ENCODE measurements at places on chromosomes 5 and 9.

DNA sequence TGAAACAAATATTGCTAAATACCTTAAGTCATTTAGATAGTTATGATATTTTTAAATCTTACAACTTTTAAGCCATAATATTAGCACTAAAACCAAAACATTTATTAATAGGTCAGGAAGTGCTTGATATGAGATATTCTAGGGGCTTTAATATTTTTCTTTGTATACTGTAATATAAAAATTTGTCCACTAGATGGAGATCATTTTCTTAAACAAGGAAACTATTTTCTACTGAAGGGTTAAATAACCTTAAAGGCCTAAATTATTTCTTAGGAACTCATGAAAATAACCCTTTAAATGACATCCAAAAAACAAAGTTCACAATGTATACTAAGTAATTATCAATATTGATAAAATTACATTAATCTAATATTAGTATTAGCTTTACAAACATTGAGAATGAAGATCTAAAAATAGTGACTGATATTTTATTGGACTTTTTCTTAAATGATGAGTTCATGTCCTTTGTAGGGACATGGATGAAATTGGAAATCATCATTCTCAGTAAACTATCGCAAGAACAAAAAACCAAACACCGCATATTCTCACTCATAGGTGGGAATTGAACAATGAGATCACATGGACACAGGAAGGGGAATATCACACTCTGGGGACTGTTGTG is 635.7 kb downstream of the RAB3C start:
- no peak for DNase-seq

DNA sequence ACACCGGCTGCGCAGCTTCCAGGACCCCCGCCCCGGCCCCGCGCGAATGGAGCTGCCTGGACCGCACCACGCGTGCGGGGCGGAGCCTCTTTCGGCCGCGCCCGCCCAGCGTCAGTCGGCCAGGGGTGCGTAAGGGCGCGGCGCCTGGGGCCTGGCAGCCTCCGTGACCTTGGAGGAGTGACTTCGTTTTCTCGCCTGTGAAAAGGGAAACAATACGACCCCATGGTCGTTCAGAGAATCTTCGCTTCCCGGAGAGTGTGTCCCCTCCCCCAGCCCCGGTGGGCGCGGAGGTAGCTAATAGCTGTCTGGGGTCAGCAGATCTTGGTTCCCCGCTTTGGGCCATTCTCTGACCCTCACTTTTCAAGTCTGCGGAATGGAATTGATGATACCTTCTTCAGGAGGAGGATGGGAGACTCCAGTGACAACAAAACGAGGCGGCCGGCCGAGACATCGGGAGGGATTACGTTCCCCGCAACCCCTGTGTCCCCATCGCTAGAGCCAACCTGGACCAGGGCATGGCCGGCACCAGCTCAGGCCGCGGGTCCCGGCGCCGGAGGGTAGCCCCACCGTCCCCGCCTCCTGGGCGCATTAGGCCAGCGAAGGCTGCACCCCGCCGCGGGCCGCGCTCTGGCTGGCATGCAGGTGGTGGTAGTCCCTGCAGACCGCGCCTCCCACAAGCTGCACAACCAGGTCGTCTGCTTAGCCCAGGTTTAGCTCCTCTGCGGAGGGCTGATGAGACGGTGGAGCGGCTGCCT is 5.5 kb upstream of the CDHR2 start:
- DNase-seq = peak; percentile 23

- DNase-seq = no peak
Observed at GRCh38 chr5:161007879-161008278, 155.9 kb upstream of the ATP10B start.

- DNase-seq = peak; percentile 55
Observed at GRCh38 chr5:36928947-36929346, 52.4 kb downstream of the NIPBL start.

GRCh38 chr9:107240260-107240659 is 42.8 kb upstream of the RAD23B start:
- no peak for DNase-seq

DNA sequence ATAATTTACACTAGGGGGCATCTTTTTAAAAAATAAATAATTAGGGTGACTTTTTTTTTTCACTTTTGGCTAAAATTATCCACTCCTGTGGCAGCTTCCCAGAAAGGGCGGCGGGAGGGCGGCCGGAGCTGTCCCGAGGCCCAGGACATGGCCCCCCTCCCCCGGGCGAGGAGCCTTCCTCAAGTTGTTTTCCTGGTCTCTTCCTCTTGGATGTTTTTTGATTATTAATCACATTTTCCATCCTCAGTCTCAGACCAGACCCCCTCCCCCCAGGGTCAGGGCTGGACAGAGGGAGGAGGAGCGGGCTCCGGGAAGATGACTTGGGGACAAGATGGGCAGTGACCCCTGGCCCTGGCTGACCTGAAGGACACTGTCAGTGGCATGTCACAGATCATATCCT is 4.7 kb upstream of the CNTFR start:
- no peak for DNase-seq

GRCh38 chr9:4146293-4146692 is 153.6 kb downstream of the GLIS3 start:
- DNase-seq = no peak

DNA sequence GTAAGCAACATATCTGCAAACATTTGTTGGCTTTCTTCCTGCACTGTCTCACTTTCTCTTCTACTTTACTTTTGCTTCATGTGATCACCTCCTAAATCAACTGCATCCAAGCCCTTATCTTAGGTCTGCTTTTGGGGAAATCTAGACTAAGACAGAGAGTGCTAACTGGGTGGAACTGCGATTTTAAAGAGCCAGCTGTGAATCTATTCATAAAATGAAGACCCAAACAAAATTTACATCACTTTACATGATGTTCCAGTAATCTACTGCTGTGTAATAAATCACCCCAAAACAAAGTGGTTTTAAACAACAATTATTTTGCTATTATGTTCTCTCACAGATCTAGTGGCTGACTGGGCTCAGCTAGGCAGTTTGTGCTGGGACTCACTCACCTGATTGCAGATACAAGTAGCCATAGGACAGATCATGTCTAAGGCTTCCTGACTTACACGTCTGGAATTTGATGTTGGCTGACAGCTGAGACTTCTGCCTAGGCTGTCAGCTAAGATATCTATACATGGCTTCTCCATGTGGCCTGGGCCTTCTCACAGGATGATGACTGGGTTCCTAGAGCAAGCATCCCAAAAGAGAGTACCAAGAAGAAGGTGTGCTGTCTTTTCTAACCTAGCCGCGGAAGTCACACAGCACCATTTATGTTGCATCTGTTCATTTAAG is 145.1 kb upstream of the TBCA start:
- no peak for DNase-seq

DNA sequence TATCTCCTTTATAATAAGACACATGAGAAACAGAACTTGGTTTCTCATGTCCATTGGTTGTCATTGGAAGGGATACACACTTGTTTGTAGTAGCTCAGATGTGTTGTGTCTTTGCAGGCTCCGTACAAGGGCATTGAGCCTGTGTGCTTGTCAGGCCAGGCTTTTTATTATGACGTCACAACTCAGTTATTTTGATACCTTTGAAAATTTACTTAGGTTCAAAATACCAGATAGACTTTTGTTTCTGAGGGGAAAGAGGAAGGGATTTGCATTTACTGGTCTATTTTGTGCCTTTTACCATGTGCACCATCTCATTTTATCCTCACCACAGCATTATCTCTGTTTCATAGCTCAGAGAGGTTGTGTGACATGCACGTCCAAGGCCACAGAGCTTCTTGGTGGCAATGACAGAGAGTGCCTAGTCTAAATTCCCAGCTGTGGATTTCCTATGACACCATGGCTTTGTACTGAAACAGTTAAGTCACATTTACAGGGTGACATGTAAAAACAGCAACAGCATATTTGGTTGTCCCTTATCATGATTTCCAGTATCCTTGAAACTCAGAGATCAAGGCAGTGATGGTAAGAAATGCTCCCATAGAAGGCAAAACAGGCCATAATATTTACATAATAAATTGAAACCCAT is 268.7 kb downstream of the AOPEP start:
- no peak for DNase-seq

- DNase-seq = peak; percentile 97
Observed at GRCh38 chr5:143205386-143205785, 198.1 kb downstream of the NR3C1 start.

GRCh38 chr5:40078898-40079575 is 600.7 kb upstream of the PTGER4 start:
- DNase-seq = no peak

- no peak for DNase-seq
Observed at GRCh38 chr9:78607853-78608252, 310.9 kb downstream of the PSAT1 start.

- no peak for DNase-seq
Observed at GRCh38 chr5:88666761-88667495, 216.1 kb downstream of the MEF2C start.
